ENCODE measurements at places on chromosomes 2 and 18.

DNA sequence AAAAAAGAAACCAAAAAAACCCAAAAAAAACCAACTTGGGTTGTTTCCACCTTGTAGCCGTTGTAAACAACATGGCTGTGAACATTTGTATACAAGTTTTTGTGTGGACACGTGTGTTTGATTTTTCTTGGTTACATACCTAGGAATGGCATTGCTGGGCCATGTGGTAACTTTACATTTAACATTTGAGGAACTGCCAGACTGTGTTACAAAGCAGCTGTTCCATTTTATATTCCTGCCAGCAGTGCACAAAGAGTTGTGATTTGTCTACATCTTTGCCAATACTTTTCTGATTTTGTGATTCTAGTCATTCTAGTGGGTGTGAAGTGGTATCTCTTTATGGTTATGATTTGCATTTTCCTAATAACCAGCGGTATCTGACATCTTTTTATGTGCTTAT is 22.5 kb downstream of the LPIN1 start:
- DNase-seq, result no peak

GRCh38 chr2:207448006-207448405 is 81.8 kb upstream of the CREB1 start:
- no peak for DNase-seq

DNA sequence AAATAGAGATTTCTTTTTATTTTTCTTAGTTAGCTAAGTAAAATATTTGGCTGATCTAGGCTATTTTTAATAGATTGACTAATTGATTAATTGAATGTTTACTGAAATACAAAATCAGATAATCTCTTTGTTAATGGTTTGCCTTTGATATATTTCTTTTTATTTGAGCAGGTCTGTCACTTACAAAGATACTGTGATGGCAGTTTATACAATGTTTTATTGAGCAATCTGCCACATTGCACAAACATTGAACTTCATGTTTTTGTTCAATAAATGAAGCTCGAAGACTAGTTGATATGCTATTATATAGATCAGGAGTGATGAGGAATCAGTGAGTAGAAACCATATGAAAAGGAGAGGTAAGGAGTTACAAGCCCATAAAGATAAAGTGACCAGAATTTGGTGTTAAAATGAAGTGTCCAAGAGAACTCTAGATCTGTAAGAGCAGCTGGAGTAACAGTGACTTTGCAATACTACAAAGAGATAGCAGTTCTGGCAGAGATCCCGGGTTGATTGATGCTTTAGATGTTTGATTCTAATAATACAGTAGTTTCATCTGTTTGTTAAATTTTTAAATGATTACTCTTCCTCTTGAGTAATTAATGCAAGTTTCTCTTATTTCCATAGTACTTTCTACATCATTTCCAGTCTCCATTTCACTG is 574.2 kb downstream of the CCDC85A start:
- DNase-seq, result no peak

DNA sequence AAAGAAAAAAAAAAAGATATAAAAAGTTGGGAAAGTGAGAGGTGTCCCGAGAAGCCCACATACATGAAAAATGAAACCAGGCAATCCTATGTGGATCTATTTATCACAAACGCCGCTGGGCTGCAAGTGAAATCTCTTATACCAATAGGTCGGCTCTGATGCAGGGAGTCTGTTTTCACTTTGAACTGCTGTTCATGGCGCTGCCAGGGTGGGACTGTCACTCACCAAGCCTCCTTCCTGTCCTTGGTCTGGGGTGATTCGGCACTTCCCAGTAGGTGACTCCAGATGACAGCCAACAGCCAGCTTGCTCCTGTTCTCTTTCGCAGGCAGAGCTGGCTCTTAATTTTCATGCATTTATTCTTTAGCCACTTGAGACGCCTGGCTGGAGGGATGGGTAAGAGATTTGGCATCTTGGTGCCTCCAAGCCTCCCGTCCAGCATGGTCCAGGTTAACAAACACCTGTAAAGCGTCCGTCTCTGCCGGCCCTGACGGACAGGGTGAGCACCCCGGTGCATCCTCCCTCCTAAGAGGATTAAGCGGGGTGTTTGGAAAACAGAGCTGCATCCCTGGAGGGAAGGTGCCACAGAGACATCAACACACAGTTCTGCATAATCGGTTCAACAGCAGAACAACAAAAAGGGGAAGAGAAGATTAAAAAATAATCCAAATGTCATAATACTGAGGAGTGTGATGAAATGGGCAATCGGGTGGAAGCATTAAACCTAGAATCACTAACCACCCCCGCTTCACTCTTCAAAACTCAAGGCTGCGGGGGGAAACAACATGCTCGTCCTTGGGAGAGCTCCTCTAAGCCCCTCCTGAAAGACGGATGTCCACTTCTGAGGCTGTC is 58.7 kb downstream of the STEAP3 start:
- no peak for DNase-seq

DNA sequence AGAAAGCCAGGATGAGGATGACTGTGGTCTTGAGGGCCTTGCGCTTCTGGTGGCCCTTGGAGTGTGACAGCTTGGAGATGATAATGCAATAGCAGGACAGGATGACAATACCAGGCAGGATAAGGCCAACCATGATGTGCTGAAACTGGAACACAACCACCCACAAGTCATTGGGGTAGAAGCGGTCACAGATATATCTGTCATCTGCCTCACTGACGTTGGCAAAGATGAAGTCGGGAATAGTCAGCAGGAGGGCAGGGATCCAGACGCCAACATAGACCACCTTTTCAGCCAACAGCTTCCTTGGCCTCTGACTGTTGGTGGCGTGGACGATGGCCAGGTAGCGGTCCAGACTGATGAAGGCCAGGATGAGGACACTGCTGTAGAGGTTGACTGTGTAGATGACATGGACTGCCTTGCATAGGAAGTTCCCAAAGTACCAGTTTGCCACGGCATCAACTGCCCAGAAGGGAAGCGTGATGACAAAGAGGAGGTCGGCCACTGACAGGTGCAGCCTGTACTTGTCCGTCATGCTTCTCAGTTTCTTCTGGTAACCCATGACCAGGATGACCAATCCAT is 2.7 kb downstream of the CXCR4 start:
- DNase-seq, result no peak

- DNase-seq, result no peak
Observed at GRCh38 chr2:238220892-238221521, 17.5 kb upstream of the ILKAP start.

GRCh38 chr18:13245481-13246000 is 27.0 kb downstream of the LDLRAD4 start:
- no peak for DNase-seq

DNA sequence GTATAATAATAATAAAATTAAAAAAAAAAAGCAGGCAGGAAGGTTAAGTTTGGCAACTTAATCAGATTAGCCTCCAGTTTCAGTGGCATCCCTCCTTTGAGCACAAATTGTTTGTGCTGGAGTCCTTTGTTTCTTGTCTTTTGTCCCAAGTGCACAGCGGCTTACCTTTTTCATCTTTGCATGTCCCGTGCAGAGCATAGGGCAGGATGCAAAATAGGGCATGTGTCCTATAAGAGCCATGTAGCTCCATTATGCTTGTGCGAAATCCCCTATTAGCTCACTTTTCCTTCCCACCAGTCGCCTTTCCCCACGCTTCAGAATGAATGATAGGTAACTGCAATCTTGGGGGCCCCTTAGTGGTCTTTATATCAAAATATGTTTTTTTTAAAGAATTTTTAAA is 216.8 kb downstream of the TSN start:
- no peak for DNase-seq

DNA sequence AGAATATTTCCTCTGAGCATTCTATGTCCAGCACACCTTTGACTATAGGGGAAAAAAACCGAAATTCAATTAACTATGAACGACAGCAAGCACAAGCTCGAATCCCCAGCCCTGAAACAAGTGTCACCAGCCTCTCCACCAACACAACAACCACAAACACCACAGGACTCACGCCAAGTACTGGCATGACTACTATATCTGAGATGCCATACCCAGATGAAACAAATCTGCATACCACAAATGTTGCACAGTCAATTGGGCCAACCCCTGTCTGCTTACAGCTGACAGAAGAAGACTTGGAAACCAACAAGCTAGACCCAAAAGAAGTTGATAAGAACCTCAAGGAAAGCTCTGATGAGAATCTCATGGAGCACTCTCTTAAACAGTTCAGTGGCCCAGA is 79.4 kb upstream of the FAM117B start:
- DNase-seq, result no peak

DNA sequence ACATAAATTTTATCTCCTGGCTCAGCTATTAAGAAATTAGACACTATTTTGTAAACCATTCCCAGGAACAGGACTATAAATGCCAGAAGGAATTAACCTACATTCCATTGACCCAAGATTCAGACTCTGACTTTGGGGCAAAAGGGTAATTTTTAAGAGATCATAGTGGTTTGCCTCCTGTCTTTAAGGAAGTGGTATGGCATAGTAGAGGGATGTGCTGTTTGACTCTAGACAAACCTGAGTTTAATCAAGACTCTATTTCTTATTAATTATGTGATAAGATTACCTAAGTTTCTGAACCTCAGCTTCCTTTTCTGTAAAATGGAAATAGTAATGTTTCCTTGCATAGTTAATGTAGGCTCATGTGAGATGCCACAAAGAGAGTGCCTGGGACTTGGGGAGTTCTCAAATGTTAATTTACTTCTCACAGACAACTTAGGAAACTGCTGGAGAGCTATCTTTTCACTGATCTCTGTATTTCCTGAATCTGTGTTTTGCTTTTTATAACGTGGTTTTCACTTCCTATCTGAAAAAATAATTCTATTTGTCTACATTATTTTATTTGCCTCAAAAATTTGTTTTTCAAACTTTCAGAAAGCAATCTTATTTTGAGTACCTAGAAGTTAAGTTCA is 11.9 kb upstream of the SLC40A1 start:
- no peak for DNase-seq

DNA sequence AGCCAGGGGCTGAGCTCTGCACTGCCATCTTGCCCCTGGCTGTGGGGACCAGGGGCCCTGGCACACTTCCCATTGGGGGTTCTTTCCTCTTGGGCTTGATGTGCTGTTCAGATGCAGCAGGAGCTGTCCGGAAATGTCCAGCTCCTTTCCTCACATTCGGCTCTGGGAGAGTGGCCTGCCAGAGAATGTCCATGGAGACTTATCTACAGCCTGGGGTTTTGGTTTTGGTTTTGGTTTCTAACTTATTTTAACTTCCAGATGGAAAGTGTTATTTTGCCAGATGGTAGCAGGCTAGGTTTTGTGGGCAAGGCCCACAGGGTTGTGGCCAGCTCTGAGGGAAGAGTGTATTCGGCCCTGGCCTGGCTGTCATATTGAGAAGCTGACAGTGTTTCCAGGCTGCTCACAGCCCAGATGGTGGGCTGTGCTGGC is 177.3 kb downstream of the ANKRD30B start:
- no peak for DNase-seq

DNA sequence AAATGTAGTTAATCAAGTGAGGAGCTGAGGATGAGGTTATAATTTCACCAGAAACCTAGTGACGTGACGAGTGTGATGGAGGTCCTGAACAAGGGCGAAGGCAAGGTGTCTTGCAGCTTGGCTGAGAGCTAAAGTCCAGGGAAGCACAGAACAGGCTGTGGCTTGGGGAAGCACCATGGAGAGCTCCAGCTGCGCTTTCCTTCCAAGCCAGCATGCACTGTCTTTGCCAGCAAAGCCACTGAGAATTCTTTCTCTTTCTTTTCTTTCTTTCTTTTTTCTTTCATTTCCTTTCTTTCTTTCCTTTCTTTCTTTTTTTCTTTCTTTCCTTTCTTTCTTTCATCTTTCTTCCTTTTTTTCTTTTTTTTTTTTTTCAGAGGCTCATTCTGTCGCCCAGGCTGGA is 239.3 kb downstream of the FBXO15 start:
- DNase-seq, result no peak

- no peak for DNase-seq
Observed at GRCh38 chr18:21769206-21769605, 28.6 kb downstream of the MIB1 start.

DNA sequence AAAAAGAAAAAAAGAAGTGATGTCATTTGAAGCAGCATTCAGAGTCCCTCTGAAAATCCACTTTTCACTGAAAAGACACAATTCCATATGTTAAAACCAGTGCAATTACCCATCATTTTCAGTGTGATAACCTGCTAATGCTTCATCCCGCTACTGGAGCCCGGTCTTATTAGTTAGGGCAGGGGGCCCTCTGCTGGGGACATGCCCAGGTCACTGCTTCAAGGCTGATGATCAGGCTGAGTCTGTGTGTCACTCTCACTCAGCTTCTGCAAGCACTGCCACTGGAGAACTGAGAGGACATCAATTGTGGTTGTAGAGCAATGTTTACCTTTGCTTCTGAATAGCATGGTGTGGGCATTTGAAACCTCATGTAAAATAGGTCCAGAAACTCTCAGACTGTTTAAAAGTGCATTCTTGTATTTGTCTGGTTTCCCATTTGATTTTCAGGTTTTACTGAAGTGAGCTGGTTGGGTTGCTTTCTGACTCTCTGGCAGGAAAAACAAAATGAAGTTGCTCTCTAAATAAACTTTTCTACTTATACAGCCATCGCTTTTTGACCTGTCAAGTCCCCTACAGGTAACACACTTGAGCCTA is 49.2 kb upstream of the NXPH2 start:
- DNase-seq, result peak; percentile 5

- DNase-seq, result no peak
Observed at GRCh38 chr2:100895934-100896685, 76.2 kb downstream of the NPAS2 start.

DNA sequence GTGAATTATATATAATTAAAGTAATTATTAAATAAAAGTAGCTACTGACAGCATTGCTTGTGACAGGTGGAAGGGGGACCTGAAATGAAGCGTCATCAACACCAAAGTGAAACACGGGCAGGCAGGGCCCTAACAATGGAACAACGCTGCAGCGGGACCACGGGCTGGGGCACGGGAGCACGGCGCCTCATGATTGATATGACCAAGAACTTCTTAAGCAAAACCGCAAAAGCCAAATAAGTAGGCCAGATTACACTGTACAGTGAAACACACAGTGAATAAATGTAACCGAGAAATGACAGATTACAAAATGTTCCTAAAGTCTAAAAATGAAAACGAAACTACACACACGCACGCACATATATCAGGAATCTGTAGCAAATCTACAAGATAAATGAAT is 81.4 kb downstream of the SNTG2 start:
- DNase-seq, result no peak

DNA sequence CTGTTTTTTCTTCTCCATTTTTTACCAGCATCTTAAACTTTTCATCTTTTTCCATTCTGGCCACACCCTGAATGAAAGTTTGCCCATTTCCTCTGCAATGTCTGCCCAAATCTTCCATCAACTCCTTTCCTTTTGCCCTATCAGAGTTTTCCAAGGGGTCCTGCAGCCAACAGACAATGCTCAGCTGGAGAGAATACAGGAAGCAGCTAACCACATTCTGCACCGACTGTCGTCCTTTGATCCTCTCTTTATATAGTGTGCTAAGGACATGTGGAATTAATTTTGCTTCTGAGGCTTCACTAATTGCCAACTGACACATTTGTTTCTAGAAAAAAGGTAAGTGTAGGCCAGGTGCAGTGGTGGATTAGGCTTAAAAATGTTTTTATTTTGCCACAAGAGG is 50.5 kb upstream of the DLX2 start:
- no peak for DNase-seq

GRCh38 chr2:9754532-9754887 is 88.8 kb upstream of the TAF1B start:
- DNase-seq, result no peak

GRCh38 chr2:69203166-69203985 is 183.7 kb downstream of the GFPT1 start:
- DNase-seq, result no peak
